SW 1271 (cell line): ENCODE measurements at places on chromosomes 7 and 10.

DNA sequence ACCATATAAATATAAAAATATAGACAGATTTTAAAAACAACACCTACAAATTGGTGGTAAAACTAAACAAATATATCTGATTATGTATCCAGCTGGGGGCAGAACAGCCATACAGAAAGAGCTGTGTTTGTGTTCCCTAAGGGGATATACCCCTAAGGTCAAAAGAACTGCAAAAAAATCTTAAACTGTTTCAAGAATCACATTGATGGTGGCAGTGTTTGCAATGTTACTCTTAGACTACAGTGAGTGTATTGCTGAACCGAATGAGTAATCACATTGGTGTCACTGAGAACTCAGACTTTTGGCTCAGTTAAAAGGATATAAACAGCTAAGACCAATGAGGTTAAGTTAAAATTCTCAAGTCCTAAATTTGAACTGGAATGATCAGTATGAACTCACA lies 27.1 kb upstream of the PTPRN2 start:
- DNase-seq = no peak

DNA sequence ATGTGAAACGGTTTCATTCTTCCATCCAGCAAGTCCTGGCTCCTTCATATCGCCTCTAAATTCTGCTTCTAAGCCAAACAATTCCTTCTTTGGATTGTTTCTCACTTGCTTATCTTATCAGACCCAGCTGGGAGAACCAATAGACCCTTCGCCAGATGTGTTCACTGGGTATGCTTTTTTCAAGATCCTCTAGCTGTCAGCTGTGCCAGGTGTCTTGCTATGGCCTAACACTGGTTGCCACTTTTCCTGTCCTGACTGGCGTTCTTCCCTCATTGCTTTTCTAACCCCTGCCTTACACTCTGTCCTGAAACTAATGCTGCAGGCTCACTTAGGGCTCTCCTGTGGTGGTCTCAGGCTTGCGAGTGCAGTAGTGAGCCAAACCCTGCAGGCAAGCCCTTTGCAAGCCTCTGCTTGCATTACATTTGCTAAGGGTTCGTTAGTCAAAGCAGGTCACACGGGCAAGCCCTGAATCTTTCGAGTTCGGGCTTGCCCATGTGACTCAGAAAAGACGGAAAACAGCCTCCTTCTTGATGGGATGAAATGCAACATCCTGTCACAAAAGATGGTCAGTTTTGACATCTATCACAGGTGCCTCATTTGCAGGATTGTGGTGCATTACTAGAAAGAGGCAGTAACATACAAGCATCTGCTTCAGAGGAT lies 92.8 kb downstream of the VWC2 start:
- no peak for DNase-seq

DNA sequence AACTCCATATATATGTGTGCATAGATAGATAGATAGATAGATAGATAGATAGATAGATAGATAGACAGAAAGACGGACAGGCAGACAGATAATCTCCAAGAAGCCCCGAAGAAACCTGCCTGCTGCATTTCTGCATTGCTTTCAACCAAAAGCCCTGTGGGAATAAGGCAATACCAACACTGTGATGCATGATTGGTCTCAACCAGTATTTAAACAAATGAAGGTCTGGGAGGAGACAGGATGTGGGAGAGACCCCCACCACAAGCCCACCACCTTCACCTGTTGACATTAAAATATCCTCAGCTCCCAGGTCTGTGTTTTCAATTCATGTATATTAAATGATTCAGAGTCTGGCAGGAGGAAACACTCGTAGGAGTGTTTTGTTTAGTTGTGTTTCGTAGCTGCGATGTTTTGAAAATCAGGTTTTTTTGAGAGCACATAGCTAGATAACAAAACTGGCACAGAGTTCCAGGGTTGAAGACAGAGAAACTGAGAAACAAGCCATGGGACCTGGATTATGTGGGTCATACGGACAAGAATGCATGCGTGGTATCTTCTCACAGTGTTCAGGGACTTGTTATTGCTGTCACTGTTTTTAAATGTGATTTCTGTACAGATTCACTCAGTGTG lies 200.7 kb upstream of the AHR start:
- no peak for DNase-seq

GRCh38 chr10:113499806-113500205 lies 53.0 kb upstream of the HABP2 start:
- no peak for DNase-seq

DNA sequence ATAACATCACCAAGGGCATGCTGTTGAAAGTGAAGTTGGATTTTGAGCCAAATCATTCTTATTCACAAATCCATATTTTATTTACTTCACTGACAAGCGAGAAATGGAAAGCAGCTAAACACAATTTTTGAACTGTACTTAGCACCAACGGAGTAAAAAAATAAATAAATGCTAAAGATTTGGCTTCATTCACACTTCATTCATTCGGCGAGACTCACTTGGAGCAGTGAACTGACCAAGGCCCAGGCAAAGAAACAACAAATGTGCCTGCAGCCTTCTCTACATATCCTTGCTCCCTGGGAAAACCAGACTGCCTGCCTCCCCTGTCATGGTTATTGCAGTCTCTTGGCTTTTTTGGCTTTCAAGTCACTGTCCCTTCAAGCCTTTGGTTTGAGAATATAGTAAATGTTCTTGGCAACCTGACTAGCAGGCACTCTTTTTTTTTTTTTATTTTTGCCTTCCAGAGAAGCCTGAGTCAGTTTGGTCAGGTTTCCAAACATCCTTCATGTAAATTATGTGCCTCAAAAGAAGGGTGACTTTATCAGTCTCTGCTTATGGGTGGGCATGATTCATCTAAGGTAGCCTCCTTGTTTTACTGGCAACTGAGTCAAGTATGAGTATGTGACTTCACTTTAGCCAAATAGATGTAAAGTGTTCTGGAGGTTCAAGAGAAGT lies 177.6 kb upstream of the MEOX2 start:
- no peak for DNase-seq

GRCh38 chr7:35781200-35781701 lies 19.6 kb upstream of the SEPTIN7 start:
- DNase-seq = no peak

- DNase-seq = no peak
Measured at GRCh38 chr7:39656415-39656814, 33.0 kb downstream of the RALA start.

DNA sequence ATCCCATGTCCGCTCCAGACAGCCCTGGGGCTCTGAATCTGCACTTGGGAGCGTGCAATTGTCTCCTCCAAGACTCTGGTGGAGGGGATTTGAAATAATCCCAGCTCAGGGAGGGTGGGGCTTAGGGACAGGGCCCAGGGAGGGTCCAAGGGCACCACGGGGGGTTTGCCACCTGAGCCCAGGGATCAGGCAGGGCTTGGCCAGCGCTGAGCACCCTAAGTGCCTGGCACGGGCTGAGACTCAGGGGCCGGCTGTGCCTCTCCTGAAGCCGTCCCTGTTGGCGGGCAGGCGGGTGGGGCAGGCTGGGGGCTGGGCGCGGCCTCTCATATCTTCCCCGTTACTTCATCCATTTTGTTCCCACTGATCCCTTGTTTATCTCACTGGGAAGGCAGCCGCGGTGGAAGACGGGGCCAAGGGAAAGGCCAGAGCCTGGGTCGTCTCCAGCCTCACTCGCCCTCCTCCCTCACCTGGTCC lies 41.8 kb upstream of the ELN start:
- no peak for DNase-seq

GRCh38 chr10:624605-625332 lies 64.7 kb downstream of the DIP2C start:
- no peak for DNase-seq

- DNase-seq = no peak
Measured at GRCh38 chr10:47333532-47333931, 11.3 kb downstream of the GDF2 start.

DNA sequence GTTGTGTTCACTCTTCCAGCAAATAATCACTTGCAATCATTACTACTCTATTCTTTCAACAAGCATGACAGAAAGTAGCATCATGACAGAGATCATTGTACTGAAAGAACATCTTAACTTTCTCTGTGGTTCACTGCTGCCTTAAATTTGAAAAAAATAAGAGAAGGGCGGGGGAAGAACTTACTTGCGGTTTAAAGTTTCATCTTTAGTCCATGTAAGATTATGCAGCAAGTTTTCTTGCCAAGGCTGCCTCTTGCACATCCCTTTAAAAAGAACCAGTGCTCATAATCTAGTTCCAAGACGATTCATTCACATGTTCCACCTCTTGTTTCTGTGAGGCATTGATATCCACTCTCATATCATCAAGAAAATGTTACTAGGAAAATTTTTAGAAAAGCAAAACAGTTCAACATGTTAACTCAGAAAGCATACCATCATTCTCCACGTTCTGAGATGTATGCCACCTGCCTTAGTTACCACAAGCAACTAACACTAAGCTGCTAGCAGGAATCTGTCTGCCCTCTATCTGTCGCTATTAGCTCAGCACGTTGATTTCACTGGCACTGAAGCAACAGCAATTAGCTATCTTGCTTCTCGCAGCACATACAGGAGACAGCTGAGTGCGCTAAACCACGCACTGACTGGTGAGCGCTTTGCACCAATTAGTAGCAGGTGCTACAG lies at the start of gene PCDH15:
Gene PCDH15 (minus strand): TSS at position 491 of the 681 bp plus-strand sequence. CDS start 136,969 bp downstream, outside the sequence.
- DNase-seq = no peak

DNA sequence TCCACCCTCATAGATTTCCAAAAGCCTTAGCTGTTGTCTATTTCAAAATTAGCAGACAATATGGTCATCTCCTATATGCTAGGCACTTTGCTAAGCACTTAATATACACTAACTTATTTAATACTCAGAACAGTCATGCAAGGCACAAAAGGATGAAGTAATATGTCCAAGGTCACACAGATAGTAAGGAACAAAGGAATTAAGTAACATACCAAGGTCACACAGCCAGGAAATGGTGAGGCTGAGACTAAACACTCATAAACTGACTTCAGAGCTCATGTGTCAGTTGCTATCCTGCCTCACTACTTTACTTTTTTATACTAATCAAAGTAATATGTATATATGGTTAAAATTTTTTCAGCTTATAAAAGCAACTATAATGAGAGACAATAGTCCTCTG lies 23.6 kb upstream of the HIBADH start:
- no peak for DNase-seq

DNA sequence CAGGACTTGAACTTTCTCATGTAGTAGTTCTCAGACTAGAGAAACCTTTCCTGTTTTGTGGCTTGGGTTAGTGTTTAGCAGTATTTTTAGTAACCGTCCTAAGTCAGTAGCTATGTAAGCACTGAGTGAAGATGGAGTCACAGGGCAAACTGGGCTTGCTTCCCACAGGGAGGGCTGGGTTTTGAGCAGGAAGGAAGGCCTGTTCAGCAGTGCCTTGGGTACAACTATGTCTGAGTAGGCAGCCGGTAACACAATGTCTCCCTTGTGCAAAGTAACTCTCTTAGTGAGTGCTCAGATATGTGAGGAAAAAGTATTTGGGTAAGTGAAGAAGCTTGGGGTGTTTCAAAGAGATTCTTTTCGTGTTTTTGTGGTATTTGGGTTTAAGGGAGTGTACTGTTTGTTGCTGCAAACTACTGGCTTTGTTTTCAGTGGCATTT lies 96.4 kb downstream of the CCSER2 start:
- peak; percentile 28 for DNase-seq

GRCh38 chr7:98307971-98308466 lies 26.5 kb downstream of the BRI3 start:
- no peak for DNase-seq

- DNase-seq = no peak
Measured at GRCh38 chr7:129053938-129054437, 923 bp downstream of the TNPO3 start.

- DNase-seq = peak; percentile 83
Measured at GRCh38 chr7:78019447-78020135, 221.0 kb downstream of the PHTF2 start.

- DNase-seq = no peak
Measured at GRCh38 chr10:92239600-92240288, 51.1 kb downstream of the CPEB3 start.

DNA sequence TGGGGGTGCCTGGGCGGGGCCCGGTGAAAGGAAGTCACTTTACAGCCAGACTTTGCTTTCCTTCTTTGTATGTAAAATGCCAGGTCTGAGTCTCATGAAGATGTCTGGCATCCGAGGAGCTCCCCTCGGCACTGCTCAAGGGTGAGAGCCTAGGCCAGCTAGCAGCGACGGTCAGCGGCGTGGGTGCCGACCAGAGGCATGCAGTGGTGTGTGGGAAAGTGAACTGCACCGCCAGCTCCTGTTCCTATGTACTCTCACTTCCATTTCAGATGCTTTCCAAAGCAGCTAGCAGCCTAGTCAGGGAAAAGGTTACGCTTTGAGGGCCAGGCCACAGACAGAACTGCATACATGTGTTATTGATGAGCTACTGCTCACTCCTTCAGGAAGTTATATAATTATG lies 172.8 kb downstream of the ZMYND11 start:
- DNase-seq = no peak

GRCh38 chr7:131517218-131517923 lies 39.1 kb downstream of the PODXL start:
- DNase-seq = no peak
